A549 treated with dexamethasone at 1 μM for 4 hours (cell line): ENCODE measurements at places on chromosomes 13 and 19. TPM values are rescaled to one million over a fixed set of nuclear protein-coding genes. Genes with fewer than 3 reads are reported as not detected.

Gene KASH5
- total RNA-seq, result not detected in 5 replicates

Gene DPY19L3
- total RNA-seq, result 9.2 to 19.6 TPM (median 15.7 TPM) in 5 replicates

Gene TMC4
- total RNA-seq, result 0.52 to 1.0 TPM (median 0.94 TPM) in 5 replicates

Gene TMED1
- 23.3 to 25.0 TPM (median 23.7 TPM) in 5 replicates for total RNA-seq

Gene UPF3A
- total RNA-seq, result 36.7 to 37.7 TPM (median 37.0 TPM) in 5 replicates

Gene PCP2
- not detected in 5 replicates for total RNA-seq

Gene VN1R4
- not detected in 5 replicates for total RNA-seq

Gene GNA15
- total RNA-seq, result 0.04 to 0.09 TPM (median 0.08 TPM) in 5 replicates

Gene CKM
- total RNA-seq, result 0.08 to 0.09 TPM in 2 of 5 replicates, not detected in the others

Gene FPR3
- not detected in 5 replicates for total RNA-seq

Gene HIF3A
- total RNA-seq, result 0.02 to 0.36 TPM (median 0.21 TPM) in 4 of 5 replicates, not detected in the other

Gene PGLYRP1
- total RNA-seq, result not detected in 5 replicates

Gene TNFSF9
- 2.9 to 4.8 TPM (median 3.2 TPM) in 5 replicates for total RNA-seq

Gene SELENOV
- total RNA-seq, result 0.05 TPM in 1 of 5 replicates, not detected in the others

Gene FFAR1
- total RNA-seq, result 0.06 TPM in 1 of 5 replicates, not detected in the others

Gene RAX2
- total RNA-seq, result not detected in 5 replicates

Gene TUBA3C
- 0.06 to 0.12 TPM (median 0.07 TPM) in 3 of 5 replicates, not detected in the others for total RNA-seq

Gene OR4F17
- total RNA-seq, result not detected in 5 replicates

Gene KATNAL1
- total RNA-seq, result 5.0 to 8.3 TPM (median 7.8 TPM) in 5 replicates

Gene INSL3
- total RNA-seq, result 0.31 to 1.0 TPM (median 0.57 TPM) in 5 replicates

Gene IGSF23
- total RNA-seq, result 0.19 to 0.74 TPM (median 0.43 TPM) in 5 replicates

Gene AMER2
- total RNA-seq, result not detected in 5 replicates

Gene SERTAD3
- total RNA-seq, result 36.9 to 48.9 TPM (median 44.2 TPM) in 5 replicates

Gene MAST3
- 1.4 to 3.0 TPM (median 2.5 TPM) in 5 replicates for total RNA-seq

Gene DACH1
- not detected in 5 replicates for total RNA-seq

Gene ADPRHL1
- total RNA-seq, result 14.8 to 17.4 TPM (median 16.5 TPM) in 5 replicates

Gene FFAR2
- 0.03 to 0.06 TPM (median 0.04 TPM) in 4 of 5 replicates, not detected in the other for total RNA-seq

Gene SBSN
- 2.9 to 4.4 TPM (median 3.9 TPM) in 5 replicates for total RNA-seq

Gene FBXO27
- total RNA-seq, result 2.1 to 4.5 TPM (median 3.7 TPM) in 5 replicates
